Ascending aorta (tissue), 2 donors: ENCODE measurements at places on chromosomes 3 and 15. TPM values are rescaled to one million over a fixed set of nuclear protein-coding genes. Genes with fewer than 3 reads are reported as not detected.

FAM3D gene
- total RNA-seq = not detected

KLHL40 gene
- not detected for total RNA-seq

CRABP1 gene
- total RNA-seq = not detected

LRRC15 gene
- not detected for total RNA-seq

C2CD4A gene
- not detected for total RNA-seq

RTP1 gene
- total RNA-seq = not detected

CCR9 gene
- total RNA-seq = not detected

FAM162A gene
- total RNA-seq = 17.1 TPM

TMEM207 gene
- total RNA-seq = not detected

LDHAL6B gene
- not detected for total RNA-seq

NPAP1 gene
- total RNA-seq = not detected

MAPKBP1 gene
- 27.6 TPM for total RNA-seq

MKRN3 gene
- total RNA-seq = 3.4 TPM

FGF12 gene
- total RNA-seq = 0.43 TPM

CLSTN2 gene
- total RNA-seq = 65.8 TPM

LTF gene
- 1.4 TPM for total RNA-seq

PIGZ gene
- 0.96 TPM for total RNA-seq

KNL1 gene
- total RNA-seq = not detected

PLCB2 gene
- total RNA-seq = 6.9 TPM

RPL39L gene
- total RNA-seq = 3.1 TPM

FSTL1 gene
- total RNA-seq = 790 TPM

IL17RB gene
- total RNA-seq = not detected

GUCA1C gene
- not detected for total RNA-seq

BLM gene
- total RNA-seq = 0.11 TPM

AADAC gene
- 1.2 TPM for total RNA-seq

CHRM5 gene
- total RNA-seq = not detected

PRTG gene
- total RNA-seq = 0.21 TPM

CHRNA5 gene
- not detected for total RNA-seq

ZBED2 gene
- 1.4 TPM for total RNA-seq

SLC28A2 gene
- not detected for total RNA-seq
